ENCODE measurements at places on chromosomes 2 and 18. TPM values are rescaled to one million over a fixed set of nuclear protein-coding genes. Genes with fewer than 3 reads are reported as not detected.

The HRH4 gene
- total RNA-seq: not detected

The LRRC30 gene
- total RNA-seq: not detected

The TIA1 gene
- total RNA-seq: 170 TPM

The G6PC2 gene
- total RNA-seq: not detected

The PKDCC gene
- total RNA-seq: 125 TPM

GRCh38 chr2:3125001-3125760, 252.4 kb downstream of the EIPR1 start:
- no peak for DNase-seq

- DNase-seq: no peak
Observed at GRCh38 chr2:177117755-177118154, 94.8 kb upstream of the HNRNPA3 start.

- DNase-seq: no peak
Observed at GRCh38 chr2:160613466-160614153, 120.0 kb upstream of the RBMS1 start.

DNA sequence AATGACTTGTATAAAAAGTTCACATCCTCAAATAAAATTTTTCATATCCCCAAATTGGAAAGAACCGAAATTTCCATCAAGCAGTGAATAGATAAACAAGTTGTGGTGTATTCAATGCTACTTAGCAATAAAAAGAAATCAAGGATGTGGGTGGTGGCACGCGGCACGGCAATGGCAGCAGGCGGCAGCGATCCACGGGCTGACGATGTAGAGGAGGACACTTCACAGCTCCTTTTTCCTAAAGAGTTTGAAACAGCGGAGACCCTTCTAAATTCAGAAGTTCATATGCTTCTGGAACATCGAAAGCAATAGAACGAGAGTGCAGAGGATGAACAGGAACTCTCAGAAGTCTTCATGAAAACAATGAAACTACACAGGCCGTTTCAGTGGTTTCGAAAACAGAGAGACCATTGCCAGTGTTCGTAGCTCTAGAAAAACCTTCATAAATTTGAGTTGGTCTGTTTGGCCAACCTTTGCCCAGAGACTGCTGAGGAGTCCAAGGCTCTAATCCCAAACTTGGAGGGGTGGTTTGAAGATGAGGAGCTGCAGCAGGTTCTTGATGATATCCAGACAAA, 9.8 kb upstream of the IL36A start:
- no peak for DNase-seq

DNA sequence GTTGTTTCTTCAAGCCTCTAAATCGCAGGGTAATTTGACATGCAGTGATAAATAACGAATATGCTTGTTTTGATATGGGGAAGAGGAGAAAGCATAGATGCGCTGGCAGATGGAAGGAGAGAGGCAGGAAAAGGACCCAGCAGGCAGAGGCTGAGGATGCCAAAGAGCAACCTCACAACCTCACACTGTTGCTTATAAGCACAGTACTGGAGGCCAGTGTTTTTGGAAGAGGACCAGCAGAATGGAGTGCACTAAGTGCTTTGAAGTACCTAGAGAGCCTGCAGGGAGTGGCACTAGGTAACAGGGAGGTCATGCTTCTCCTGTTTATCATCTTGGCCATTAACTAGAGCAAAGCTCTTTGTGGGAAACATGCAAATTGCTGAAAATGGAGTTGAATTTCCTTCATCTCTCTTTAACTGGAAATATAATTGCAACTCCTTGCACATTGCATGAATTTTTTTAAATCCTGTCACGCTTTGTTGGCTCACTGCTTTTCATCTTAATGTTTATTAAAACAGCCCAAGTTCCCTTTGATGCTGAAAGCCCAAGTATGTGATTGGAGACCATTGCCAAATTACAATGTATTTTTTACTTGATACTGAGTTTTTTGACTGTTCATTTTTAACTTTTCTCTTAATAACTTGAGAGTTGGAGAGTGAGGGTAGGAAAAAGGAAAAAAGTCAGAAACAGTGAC, 236.4 kb downstream of the LRRTM1 start:
- no peak for DNase-seq

- no peak for DNase-seq
Observed at GRCh38 chr2:65267008-65267407, 39.4 kb downstream of the ACTR2 start.

- no peak for DNase-seq
Observed at GRCh38 chr2:232983669-232984140, 29.4 kb downstream of the NGEF start.

GRCh38 chr2:50515638-50516037, 516.3 kb downstream of the NRXN1 start:
- no peak for DNase-seq

- no peak for DNase-seq
Observed at GRCh38 chr2:171432969-171433762, 624 bp downstream of the METTL8 start.

All from omental fat pad (tissue), 4 donors.